Nasal cavity respiratory epithelium epithelial cell of viscerocranial mucosa (primary cell): ENCODE measurements at places on chromosomes 12 and 14. TPM values are rescaled to one million over a fixed set of nuclear protein-coding genes. Genes with fewer than 3 reads are reported as not detected.

KMT2D gene
- 24.9 and 107 TPM in 2 replicates for total RNA-seq

CLEC9A gene
- not detected in 2 replicates for total RNA-seq

SOAT2 gene
- not detected in 2 replicates for total RNA-seq

NFE2 gene
- not detected in 2 replicates for total RNA-seq

PPP4R4 gene
- 15.9 and 17.4 TPM in 2 replicates for total RNA-seq

OASL gene
- total RNA-seq, result 0.50 and 9.6 TPM in 2 replicates
